ENCODE measurements at places on chromosomes 5 and 9.

DNA sequence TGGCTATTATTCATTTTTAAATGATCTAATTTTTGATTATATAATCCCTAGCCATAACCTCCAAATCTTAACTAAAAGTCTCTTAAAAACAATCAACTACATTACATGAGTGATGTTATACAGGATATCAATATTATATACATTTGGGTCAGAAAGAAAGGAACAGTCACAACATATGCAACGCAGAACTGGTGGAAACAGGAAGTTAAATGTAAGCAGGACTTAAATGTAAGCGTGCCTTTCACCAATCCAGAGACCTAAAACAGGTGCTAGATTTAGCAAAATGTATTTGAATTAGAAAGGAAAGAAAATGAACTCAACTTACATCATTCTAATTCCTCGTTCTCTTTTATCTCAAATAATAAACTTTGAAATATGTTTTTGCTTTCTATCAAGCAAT is 738.5 kb downstream of the PTPRD start:
- no peak for DNase-seq

DNA sequence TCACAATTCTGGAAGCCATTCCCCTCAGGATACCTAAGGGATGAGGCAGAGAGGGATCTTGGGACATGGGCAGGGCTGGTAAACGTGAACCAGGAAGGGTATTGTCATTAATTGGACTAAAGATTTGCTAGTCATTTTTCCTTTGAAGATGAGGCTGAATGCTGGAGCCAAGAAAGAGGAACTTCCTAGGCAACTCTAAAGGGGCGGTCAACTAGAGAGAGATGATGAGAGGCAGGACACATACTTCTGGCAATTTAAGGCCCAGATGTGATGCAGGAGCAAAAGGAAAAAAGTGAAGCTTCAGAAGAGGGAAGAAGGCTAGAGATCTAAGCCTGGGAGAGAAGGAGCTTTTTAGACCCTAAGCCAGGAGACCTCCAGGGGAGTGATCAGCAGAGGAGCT is 5.6 kb downstream of the GBA2 start:
- DNase-seq, result no peak

- peak; percentile 11 for DNase-seq
These were observed 41.5 kb downstream of the UBE2R2 start for GRCh38 chr9:33858423-33858822.

DNA sequence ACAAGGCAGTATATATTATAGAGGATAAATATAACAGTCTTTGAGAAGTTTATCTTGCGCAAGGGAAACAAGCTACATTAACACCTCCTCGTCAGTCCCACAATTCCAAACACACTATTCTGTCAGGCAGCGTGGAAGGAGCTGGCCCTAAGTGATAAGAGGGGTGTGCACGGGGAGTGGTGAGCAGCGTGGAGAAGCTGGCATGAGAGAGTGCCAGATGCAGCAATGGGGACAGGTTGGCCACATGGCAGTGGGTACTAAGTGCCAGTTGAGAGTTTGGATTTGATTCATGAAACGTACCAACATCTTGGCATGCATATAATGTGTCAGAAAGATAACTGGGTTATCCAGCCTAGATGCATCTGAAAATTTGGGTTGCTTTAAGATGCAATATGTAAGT is 460.2 kb downstream of the ICE1 start:
- no peak for DNase-seq

DNA sequence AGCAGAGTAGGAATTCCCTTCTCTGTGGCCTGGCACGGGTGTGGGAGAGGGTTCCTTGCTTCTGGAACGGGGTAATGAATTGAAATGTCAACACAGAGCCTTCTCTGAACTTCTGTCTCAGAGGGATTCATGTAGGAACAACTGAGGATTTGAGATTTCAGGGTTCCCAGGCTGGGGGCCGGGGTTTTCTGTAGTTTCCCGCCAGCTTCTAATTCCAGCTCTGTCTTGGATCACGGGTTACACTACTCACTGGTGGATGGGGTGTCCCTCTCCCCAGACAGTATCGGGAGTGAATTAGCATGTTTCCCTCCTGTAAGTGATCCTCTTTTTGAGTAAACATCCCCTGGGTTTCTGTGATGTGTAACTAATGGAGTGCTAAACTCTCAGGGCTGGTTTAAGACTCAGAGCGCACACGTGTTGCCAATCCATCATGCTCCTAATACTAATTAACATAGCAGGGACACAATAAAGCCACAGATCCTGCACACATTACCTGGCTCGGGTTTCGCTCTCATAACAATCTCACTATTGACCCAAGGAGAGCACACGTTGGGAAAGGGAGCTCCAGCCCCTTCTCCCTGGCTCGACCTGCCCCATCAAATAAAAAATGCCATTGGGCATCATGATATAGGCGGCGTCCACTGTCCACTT is 18.1 kb upstream of the DMRT2 start:
- DNase-seq, result no peak

GRCh38 chr9:36431078-36431477 is 31.0 kb upstream of the RNF38 start:
- no peak for DNase-seq

DNA sequence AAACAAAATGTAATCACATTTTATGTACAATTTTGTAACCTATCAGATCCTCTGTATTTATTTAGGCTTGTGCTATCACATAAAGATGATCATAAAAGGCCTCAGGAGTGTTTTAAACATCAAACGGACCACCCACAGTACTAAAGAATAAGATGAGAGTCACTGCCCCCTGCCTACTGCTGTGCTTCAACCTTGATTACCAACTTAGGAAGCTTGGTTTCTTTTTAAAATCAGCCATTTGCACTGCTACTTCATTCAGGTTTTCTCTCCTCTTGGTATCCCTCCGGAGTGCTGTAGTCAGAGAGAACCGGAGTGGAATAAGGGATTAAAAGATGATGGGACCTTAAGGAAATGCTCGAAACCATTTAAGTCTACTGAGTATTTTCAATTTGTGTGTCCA is 6.9 kb downstream of the C7 start:
- DNase-seq, result no peak

- DNase-seq, result no peak
These were observed 652.3 kb downstream of the BNC2 start for GRCh38 chr9:16217943-16218701.

DNA sequence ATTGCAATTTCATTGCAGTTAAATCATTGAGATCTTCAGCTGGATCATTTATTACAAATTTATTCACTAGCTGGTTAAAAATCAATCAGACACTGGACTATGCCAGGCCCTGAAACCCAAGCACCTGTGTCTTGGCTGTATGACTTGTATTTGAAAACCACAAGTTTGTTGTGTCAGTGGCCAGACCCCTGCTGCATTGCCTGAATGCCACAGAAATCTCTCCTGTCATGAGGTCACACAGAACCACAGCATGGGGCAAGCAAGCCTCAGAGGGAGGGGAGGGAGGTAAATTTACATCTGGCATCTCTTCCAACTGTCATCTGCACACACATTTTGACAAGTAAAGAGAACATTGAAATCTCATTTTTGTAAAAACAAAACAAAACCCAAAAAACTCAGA is 90.0 kb downstream of the ARRDC3 start:
- DNase-seq, result no peak

GRCh38 chr5:175516933-175517823 is 38.8 kb downstream of the SFXN1 start:
- DNase-seq, result no peak

- no peak for DNase-seq
These were observed 13.9 kb downstream of the CDH10 start for GRCh38 chr5:24630918-24631317.

GRCh38 chr5:168327994-168328393 is 36.5 kb downstream of the WWC1 start:
- no peak for DNase-seq

GRCh38 chr5:175738602-175739133 is 80.8 kb downstream of the HRH2 start:
- DNase-seq, result no peak

GRCh38 chr5:132054031-132054696 is 6.3 kb upstream of the IL3 start:
- DNase-seq, result no peak

DNA sequence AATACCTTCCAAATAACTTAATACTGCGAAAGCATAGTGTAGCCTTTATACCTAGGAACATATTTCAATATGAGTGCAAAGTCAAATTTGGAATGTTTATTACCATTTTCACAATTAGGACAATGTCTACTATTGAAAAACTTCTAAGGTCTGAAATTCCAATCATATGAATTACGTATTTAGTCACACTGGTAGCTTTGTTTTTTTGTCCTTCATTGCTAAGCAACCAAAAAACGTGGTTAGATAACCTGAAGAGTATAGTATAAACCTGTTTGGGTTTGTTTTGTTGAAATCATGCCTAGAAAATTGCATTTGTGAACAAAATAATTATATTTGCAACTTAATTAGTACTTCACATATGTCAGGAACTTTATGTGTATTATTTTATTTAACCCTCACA is 134.2 kb downstream of the FBXO4 start:
- no peak for DNase-seq

- no peak for DNase-seq
These were observed 10.4 kb upstream of the TRIM14 start for GRCh38 chr9:98129451-98129881.

DNA sequence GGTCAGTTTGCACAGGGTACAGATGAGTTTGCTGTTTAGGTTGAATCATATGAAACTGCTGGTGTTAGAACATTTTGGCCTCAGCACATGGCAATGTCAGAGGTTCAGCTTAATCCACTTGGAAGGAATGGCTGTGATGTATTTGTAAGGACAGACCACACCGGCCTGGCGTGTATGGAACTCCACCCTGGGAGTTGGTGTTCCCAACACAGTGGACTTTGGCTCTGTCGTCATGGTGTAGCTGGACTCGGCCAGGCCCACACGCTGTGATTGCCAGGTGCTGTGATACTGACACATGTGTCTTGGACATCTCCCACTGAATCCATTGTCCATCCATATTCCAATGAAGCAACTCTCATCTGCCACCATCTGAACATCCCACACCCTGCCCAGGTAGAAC is 90.3 kb downstream of the ZNF618 start:
- no peak for DNase-seq

- no peak for DNase-seq
These were observed 4.0 kb downstream of the SAP30L start for GRCh38 chr5:154449786-154450185.

GRCh38 chr5:13921578-13921977 is 22.9 kb downstream of the DNAH5 start:
- no peak for DNase-seq

GRCh38 chr9:96649620-96650324 is 5.3 kb downstream of the PRXL2C start:
- no peak for DNase-seq

GRCh38 chr9:14326264-14326826 is 12.4 kb upstream of the NFIB start:
- DNase-seq, result no peak

DNA sequence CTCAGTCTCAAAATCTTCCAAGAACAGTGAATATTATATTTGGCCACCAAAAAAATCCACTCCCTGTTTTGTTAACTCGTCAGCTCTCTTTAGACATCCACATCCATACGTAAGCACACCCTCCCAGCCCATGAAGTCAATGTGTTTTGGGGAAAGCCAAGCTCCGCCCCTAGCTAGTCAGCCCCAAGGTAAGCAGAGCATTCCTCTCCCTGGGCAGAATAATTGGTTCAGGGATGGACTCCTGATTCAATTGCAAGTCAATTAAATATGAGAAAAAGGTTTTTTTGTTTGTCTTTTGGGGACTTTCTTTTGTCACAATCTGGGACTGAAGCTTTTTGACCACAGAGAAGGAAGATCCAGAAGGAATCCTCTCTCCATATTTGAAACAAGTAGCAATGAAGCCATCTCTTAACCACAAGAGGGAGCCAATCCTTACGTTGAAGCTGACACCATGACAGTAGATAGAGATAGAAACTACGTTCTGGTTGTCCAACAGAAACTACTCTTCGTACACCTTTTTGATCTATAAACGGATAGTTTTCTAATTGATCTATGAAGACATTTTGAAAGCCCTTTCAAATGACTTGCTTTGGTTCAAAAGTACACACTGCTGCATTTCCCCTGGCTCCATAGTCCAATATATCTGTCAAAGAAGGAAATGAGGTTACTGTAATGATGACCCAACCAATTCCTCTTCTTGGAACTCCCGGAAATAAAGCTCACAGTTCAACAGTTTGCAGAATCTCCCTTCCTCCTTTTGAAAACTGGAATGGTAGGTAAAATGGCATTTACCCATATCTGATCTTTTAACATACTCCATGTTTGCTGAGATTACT is 166.4 kb downstream of the TLE1 start:
- peak; percentile 25 for DNase-seq

GRCh38 chr5:161676103-161676502 is 9.4 kb upstream of the GABRA6 start:
- peak; percentile 9 for DNase-seq

- no peak for DNase-seq
These were observed 383.9 kb downstream of the CTNND2 start for GRCh38 chr5:11520241-11520930.

GRCh38 chr5:156340893-156341292 is 13.9 kb downstream of the SGCD start:
- no peak for DNase-seq

DNA sequence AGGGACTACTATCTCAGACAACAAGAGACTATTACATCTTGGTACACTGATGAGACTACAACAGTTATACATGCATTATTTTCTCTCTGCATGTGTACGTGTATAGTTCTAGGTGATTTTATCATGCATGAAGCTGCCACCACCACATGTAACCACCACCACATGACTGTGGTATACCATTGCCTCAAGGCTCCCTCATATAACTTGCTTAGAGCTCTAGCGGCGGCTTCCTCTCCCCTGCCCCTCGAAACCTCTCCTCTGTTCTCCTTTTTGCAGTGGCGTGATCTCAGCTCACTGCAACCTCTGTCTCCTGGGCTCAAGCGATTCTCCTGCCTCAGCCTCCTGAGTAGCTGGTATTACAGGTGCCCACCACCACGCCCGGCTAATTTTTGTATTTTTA is 162.3 kb downstream of the AOPEP start:
- DNase-seq, result no peak

- DNase-seq, result no peak
These were observed 7.8 kb downstream of the RAPGEF1 start for GRCh38 chr9:131732061-131732526.

DNA sequence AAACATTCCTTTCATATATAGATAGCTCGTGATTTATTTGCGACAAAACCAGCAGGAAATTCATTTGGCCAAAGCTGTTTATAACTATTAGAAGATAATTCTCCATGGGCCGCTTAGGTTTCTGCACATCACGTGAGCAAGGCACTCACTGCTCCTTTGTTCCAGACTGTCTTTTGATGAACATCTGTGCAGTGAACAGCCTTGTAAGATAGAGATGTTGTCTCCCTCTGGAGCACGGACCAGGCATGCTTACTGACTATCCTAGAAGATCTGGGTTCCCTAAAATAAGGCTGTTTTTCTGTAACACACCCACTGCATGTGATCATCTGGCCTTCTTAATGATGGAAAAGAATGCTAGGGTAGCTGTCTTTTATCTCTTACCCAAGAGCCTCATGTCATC is 30.9 kb downstream of the YIPF5 start:
- DNase-seq, result no peak

DNA sequence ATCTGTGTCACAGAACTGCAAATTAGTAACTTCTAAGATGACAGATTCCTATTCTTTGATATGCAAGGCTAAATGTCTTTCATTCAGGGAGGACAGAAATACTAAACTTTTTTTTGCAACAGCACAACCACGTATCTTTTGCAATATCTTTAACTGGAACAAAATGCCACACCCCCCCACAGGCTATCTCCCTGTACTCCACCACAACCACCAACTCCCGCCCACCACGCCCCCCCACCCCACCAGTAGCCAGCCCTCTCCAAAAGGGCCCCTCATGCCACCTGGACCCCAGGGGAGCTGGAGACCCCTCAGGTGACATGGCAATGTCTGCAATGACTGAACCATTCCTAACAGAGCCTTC is 131.8 kb downstream of the ROR2 start:
- no peak for DNase-seq

All from A549 (cell line).